ENCODE measurements at places on chromosomes 11 and 22.

GRCh38 chr22:32378707-32379272 lies 21.1 kb downstream of the RFPL3 start:
- peak; percentile 29 for DNase-seq

GRCh38 chr11:112115386-112115785 lies 28.7 kb downstream of the SDHD start:
- no peak for DNase-seq

DNA sequence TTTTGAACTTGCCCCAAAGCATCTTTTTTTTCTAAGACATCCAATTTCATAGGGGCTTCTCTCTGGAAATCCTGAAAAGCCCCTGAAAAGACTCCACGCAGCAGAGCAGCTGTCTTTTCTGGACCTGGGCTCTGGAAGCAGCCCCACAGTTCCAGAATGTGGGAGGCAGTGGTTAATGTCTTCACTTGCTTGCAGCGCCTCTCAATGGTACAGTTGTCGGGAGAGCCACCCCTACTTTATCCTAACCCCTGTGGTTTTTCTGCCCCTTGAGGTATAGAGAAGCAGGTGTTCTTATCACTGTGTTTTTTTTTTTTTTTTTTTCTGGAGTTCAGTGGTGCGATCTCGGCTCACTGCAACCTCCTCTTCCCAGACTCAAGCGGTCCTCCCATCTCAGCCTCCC lies 83.4 kb upstream of the SORL1-AS1 start:
- DNase-seq: no peak

GRCh38 chr11:62402226-62402959 lies 16.4 kb upstream of the SCGB1A1 start:
- no peak for DNase-seq

- no peak for DNase-seq
These were observed 9.9 kb downstream of the LRRC4C start for GRCh38 chr11:41449483-41450050.

- DNase-seq: no peak
These were observed at the start of gene HORMAD2 for GRCh38 chr22:30079952-30080533. HORMAD2 (plus strand) TSS chr22:30080464; CDS start chr22:30093953, 13,489 bp downstream.

GRCh38 chr11:113647108-113647507 lies 59.0 kb downstream of the TMPRSS5 start:
- DNase-seq: no peak

- no peak for DNase-seq
These were observed 49.5 kb downstream of the OR4D9 start for GRCh38 chr11:59560702-59561473.

DNA sequence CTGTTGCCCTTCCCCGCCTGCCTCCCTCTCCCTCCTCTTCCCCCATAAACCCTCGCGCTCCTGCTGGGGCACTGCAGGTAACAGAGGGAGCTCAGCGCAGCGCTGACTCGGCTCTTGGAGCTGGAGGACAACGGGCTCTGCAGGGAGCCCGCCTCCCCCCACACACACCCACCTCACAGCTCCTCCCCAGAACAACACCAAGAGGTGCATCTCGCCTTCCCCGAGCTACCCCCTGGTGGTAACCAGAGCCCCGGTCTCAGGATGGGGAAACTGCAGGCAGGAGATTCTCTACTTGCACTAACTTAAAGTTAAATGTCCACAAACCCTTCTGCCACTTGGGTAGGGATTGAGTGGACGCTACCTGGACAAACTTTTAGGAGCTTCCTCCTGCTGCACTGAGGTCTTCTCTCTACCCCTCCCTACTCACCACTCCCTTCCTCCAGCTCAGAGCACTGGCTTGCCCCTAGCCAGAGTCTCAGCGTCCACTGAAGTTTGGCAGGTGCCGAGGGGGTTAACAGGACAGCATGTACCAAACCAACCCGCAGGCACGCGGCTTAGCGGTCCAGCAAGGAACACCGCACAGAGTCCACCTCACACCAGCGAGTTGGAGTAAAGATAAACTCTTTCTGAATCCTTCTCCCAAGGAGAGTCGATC lies 4.0 kb upstream of the SCN4B start:
- no peak for DNase-seq

- DNase-seq: no peak
These were observed 117.9 kb downstream of the MED15 start for GRCh38 chr22:20625270-20625669.

- no peak for DNase-seq
These were observed at the start of gene NFAM1 for GRCh38 chr22:42432020-42432596. NFAM1 (minus strand) TSS chr22:42432403; CDS start chr22:42432357, 46 bp downstream.

GRCh38 chr11:95939091-95939490 lies 15.2 kb upstream of the MTMR2 start:
- DNase-seq: no peak

- no peak for DNase-seq
These were observed 108.3 kb upstream of the RRM1 start for GRCh38 chr11:3986301-3986700.

DNA sequence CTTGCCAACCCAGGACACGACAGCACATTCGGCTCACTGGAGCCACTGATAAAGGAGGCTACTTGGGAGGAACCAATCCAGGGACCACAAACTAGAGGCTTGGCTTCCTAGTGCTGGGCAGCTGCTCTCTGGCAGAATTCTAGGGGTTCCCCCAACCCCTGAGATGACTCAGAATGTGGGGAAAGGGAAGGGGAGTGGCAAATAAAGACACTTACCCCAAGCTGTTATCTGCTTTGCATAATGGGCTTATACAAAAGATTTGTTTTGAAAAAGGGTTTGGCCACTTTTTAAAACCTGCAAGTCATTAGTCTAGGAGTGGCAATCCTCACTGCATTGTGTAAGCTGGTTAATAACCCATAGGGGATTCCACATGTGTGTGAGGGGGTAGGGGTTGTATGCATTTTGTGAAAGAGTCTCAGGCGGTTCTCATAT lies 64.1 kb upstream of the LMO1 start:
- DNase-seq: no peak

- DNase-seq: no peak
These were observed 613.3 kb downstream of the TBC1D22A start for GRCh38 chr22:47375621-47376321.

DNA sequence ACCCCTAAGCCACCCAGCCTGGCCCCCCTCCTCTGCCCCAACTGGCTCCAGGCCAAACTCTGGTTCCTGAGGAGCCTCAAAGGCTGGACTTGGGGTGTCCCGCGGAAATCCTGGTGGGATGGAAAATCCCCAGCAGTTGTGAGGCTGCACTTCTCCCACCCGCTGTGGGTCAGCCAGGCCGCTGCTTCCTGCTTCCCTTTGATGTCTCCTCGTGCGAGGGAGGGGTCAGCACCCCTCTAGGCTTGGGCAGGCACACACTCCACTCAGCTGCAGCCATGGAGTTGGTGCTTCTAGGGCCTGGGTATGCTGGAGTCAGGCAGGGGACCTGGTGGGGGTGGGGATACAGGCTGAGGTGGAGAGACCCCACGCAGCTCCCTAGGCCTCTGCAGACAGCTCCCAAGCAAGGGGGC lies 12.0 kb downstream of the KCNQ1OT1 start:
- DNase-seq: no peak

- DNase-seq: no peak
These were observed 9.1 kb downstream of the P2RY6 start for GRCh38 chr11:73281201-73281741.

- DNase-seq: no peak
These were observed 13.6 kb upstream of the APOL5 start for GRCh38 chr22:35703861-35704584.

DNA sequence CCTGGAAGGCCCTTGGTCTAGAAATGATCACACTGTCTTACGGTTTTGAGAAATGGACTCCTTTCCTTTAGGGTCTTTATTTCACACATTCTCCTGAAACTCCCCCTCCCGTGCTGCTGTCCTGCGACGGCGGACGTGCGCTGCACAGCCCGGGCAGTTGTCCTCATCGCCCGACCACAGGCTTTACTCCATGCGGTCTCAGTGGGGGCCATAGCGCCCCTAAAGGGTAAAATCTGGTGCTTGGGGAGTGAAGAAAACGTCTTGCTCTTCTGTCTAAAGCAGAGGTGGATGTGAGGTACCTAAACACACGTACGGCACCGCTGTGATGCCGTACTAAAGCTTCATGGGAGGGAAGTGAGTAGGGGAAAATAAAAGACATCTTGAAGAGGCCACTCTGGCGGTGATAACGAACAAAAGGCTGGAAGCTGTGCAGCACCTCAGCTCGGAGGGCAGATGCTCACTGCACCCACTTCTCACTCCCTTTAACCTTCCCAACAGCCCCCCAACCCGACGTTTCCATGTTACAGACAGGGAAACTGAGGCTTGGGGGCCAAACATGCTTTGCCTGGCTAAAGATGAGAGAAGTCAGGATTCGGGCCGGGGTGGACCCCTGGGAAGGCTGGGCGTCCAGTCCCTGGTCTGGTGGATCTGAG lies 22.6 kb downstream of the MPPED1 start:
- DNase-seq: no peak

DNA sequence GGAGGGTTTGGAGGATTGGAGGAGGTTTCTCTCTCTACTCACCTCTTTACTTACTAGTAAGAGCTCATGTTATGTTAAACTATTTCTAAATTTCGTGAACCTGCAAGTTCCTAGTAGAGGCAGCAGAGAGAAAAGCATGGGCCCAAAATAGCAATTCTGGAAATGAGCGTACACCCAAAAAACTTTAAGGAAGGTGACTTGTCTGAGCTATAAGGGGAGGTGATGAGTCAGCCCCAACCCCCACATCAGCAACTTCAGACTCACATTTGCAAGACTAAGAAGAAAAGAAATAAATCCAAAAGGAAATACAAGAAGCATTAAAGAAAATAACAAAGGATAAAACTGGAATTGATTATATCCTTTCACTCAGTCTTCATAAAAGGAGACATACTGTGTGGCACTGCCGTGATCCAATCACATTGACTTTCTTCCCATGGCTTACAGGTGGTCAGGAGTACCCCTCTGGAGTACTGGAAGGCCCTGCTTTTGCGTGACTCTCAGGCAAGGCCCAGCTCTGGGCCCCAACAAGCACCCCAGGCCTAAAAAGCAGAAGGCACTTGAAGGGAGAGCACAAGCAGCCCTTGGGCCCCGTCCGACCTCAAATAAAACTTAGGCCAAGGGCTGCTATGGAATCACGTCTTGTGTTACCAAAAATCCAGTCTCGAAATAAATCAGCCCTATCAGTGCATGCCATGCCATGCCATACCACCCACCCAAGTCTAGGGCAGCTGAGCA lies 14.3 kb downstream of the PACSIN2 start:
- DNase-seq: no peak

GRCh38 chr22:43994416-43994815 lies 29.7 kb upstream of the PARVB start:
- DNase-seq: no peak

GRCh38 chr11:60594998-60595642 lies 79.9 kb downstream of the MS4A13 start:
- no peak for DNase-seq

DNA sequence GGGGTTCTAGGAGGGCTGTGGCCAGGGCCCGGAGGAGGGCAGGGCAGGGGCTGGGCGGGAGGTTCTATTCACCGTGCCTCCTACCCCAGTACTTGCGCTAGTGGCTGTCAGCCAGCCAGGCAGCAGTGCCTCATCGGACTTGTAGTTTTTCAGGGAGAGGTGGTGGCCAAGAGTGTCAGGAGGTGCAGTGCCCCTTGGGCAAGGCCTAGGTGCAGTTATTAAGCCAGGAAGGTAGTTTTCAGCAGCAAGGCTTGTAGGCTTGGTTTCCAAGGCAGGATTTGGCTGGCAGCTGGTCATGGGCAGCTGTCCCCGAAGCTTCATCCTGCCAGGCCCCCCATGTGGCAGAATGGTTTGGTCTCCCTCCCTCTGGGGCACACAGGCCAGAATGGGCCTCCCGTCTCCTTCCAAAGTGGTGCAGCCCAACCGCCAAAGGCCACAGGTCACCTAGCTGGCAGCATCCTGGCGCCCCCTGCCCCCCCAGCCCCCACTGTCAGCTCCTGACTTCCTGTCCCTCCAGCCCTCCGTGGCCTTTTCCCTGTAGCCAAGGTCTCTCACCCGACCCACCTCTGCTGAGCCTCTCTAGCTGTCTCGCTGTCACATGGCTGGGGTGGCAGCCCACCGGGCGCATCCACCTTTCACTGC lies 8.5 kb downstream of the CCDC88B start:
- no peak for DNase-seq

- no peak for DNase-seq
These were observed 73.3 kb downstream of the SERGEF start for GRCh38 chr11:17939542-17939941.

DNA sequence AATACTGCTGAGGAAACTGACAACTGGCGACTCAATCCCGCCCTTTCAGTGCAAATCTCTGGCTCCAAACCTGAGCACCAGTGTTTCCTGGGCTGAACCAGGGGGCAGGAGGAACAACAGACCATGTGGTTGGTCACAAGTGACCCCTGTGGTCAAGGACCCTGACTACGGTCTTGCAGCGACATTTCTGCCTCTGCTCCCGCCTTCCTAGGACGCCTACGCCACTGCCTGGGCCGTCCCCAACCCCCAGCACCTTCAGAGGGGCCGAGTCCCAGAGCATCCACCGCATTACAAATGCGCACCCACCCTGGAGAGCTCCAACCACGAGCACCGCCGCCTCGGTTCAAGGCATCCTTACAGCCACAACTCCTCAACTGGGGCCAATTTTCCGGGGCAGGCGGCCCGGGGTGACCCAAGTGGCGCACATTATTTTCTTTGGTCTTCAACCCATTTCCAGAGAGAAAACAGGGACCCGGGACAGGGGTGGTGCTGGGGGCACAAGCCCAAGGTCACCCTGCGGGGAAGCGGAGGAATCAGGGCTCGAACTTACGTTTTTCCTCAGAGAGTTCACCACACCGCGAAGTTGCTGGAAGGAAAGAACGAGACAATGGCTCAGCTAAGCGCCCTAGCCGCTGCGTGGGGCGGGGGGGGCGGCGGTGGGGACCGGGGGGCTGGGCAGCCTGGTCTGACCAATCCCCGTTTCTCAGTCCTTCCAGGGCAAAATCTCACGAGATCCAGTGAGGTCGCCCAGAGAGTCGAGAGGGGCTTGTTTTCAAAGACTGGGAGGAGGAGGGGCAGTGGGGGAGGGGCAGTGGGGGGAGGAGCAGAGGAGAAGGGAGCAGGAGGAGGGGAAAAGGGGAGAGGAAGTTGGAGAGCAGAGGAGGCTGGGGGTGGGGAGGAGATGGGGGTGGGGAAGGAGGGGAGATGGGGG lies 1.8 kb downstream of the PRAME start:
- no peak for DNase-seq

DNA sequence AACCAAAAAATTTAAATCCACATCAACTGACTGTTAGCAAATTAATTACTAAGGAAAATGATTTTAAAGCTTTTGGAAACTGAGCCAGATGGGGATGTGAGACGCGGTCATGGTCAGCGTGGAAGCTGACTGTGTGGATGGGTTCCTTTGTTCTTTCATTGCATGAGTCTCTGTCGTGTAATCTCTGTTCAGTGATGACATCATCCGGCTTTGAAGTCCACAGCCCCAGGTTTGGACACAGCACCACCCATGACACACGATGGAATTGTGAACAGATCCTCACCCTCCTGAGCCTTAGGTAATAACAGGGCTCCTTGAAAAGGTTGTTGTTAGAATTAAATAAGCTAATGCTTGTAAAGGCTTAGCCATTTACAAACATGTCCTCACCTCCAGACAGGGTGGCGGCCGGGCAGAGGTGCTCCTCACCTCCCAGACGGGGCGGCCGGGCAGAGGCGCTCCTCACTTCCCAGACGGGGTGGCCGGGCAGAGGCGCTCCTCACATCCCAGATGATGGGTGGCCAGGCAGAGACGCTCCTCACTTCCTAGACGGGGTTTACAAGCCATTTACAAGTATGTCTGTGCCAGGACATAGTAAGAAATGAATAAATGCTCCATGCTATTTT lies 677.3 kb downstream of the TBC1D22A start:
- no peak for DNase-seq
